Hematopoietic multipotent progenitor cell treated with erythropoietin and hydrocortisone succinate and interleukin-3 and kit ligand, for 8 days (in vitro differentiated cells): ENCODE measurements at places on chromosomes 5 and 9.

DNA sequence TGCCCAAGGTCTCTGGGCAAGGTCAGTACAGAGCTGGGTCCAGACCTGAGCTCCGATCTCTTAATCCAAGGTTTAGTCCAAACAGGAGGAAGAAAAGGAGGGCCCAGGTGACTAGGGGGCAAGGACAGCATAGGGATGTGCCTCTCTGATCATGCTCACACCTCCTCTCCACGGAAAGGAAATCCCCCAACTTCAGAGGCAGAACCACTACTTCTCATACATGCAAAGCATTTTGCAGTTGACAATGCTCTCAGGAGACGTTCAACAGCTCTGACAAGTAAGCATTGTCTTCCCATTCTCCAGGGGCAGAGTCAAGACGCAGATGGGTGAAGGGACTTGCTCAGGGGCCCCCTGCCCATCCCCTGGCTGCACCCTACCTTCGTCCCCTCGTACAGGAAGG, 8.7 kb upstream of the CORO2A start:
- no peak for DNase-seq

GRCh38 chr5:163943546-163943945, 438.1 kb downstream of the MAT2B start:
- DNase-seq = no peak

- no peak for DNase-seq
Observed at GRCh38 chr9:137462986-137463930, 4.1 kb upstream of the NSMF start.

GRCh38 chr5:66423484-66423883, 172.7 kb upstream of the MAST4 start:
- no peak for DNase-seq

DNA sequence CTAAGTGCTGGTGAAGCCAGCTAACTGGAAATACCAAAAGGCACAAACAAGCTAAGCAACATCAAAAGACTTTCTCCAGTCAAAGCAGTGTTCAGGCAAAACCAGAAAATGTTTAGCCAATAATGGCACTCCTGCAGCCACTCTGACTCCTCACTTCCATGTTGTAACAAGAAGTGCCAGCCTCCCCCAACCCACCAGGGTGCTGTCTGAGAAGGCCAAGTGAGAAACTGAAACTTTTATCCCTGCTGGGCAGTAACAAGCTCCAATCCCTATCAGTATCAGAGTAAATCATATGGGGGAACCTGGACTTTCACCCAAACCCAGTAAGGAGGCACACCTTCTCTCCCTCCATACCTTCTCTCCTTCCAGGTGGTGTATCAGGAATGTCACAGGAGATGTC, 414.8 kb upstream of the NMUR2 start:
- no peak for DNase-seq

DNA sequence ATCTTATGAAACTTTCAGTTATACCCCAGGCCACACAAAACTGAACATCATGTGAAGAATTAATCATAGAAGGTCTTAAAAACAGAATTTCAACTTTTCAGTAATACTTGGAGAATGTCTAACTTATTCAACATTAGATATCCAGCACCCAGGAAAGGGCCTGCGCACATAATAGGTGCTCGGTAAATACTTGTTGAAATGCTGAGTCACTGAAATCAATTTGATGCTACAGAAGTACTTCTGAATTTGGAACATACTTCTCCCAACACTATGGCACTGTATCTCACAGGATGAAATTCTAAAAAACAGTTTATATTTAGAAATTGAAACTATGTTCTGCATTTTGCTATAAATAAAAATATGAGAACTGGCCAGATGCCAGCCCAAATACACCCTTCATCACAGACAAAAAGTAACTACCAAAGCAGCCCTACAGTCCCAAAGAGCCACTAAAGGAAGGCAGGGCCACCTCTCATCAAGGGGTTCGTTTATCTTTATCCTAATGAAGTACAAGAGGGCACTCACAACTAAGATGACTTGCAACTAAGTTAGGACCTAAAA, 26.5 kb downstream of the MRPS27 start:
- no peak for DNase-seq

DNA sequence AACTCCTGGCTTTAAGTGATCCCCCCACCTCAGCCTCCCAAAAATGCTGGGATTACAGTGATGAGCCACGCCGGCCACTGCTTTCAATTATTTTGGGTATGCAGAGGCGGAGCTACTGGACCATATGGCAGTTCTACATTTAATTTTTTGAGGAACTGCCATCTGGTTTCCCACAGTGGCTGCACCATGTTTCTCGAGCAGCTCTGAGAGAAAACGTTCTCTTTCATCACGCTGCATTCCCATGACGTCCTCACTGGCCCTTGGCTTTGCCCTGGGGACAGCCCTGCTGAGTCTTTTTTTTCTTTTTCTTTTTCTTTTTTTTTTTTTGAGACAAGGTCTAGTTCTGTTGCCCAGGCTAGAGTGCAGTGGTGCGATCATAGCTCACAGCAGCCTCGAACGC, 35.5 kb upstream of the GRHPR start:
- no peak for DNase-seq

- DNase-seq = no peak
Observed at GRCh38 chr9:108750661-108751215, 105.0 kb downstream of the ACTL7B start.

- no peak for DNase-seq
Observed at GRCh38 chr9:121682201-121682600, 30.8 kb downstream of the DAB2IP start.

GRCh38 chr9:125745682-125746016, 1.5 kb upstream of the PBX3 start:
- DNase-seq = no peak

DNA sequence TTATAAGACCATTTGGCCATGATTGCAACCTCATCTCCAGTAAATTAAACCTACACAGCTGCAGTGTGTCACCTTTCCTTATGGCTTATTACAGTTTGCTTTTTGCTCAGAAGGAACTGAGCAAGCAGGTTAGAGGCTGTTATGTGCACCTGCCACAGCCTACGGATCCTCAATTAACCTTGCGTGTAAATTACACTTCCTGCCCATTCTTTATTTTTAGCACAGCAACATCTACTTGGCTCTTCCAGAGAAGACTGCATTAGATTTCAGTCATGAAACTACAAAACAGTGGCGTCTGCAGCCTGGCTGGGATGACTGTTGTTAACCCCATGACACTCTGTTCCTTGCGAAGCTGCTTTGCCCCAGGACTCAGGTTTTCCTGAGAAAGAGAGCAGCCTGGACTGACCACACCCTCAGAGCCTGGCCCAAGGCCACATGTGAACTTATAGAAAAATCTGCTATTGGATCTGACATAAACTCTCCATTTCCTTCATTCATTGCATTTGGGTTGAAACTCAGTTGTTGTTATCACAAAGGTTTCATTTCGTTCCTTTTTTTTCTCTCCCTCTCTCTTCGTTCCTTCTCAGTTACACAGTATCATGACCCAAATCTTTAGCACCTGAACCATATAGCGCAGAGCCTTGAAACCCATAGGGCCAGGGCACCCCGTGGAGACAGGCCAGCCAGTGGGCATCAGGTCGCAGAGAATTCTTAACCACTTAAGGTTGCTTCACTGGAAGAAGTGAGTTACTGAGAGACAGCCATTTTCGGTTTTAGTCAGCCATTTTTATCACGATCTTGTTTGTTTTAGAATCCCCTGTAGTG, 138.6 kb downstream of the PALM2AKAP2 start:
- DNase-seq = no peak

- no peak for DNase-seq
Observed at GRCh38 chr5:105745111-105745510, 1925.6 kb downstream of the EFNA5 start.

- no peak for DNase-seq
Observed at GRCh38 chr5:170010595-170010994, 30.3 kb upstream of the INSYN2B start.

DNA sequence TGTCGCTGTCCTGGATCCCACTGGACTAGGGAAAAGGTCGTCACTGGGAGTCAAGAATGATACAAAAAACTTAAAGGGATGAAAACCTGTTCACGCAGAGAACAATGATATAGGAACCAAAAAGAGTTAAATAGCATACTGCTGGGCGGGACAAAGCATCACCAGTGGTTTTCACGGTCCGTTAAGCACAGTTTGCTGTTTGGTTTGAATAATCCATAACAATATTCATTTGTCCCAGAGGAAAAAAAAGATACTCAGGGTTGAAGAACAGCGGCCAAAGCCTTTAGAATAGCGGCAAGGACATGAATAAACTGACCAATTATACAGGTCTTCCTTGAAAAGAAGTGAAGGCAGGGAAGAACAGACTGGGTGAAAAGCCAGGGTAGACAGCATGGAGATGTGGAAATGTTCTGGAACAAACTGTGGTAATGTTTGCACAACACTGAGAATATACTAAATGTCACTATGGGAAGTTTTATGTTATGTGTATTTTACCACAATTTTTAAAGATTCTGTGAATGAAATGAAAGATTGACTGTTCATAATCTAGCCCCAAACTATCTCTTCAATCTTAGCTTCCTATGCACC, 60.8 kb downstream of the MTMR12 start:
- DNase-seq = no peak

GRCh38 chr5:419970-420369, 23.0 kb upstream of the EXOC3 start:
- no peak for DNase-seq
